ENCODE measurements at places on chromosomes 1 and 21. TPM values are rescaled to one million over a fixed set of nuclear protein-coding genes. Genes with fewer than 3 reads are reported as not detected.

GRCh38 chr21:38492007-38492406 lies 6.3 kb downstream of the ERG start:
- no peak for DNase-seq

- DNase-seq = no peak
These were observed 322.1 kb upstream of the TMPRSS15 start for GRCh38 chr21:18725653-18726052.

- no peak for DNase-seq
These were observed 105.1 kb upstream of the TLR5 start for GRCh38 chr1:223248001-223248769.

GRCh38 chr1:160399544-160400222 lies 681 bp upstream of the VANGL2 start:
- DNase-seq = peak; percentile 40

DNA sequence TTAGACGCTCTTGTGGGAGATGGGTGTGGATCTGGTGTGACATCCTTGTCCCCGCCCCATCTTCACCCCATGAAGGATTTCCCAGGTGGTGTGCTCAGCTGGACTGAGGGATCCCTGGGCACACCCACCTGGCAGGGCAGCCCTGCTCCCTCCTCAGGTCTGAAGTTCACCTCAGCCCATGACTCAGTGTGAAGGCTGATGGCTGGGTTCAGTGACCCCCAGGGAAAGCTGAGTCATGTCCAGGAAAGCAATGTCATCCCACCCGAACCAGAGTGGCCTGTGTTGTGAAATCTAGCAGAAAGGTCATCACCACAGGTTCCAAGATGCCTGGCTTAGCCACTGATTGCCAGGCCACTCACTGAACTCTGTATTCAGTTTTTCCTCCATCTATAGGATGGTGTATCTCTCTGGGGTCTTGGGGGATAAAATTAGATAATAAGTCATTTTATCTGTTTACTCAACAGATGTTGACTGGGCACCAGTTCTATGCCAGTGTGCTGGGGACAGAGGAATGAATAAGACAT lies 97.7 kb upstream of the JUN start:
- no peak for DNase-seq

DNA sequence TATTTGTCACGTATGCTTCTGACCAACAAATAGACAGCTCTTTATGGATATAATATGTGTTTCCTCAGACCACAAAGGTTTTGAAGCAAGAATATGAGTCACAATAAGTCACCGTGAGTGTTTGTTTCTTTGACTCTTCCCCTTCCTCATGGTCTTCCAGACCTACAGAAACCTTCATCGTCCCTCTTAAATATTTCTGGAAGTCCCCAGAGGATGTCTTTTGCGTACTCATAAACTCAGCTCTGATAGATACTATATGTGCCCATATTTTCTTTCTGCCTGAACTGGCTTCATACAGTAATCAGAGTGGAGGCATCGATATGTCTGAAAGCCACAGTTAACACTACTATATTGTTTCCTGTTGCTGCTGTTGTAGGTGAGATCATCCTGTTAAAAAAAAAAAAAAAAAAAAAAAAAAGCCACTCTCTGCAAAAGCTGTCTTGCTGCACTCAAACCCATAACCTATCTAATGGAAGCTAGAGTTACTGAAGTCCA lies 38.4 kb downstream of the ADAMTS1 start:
- DNase-seq = no peak

TRIM17 gene
- total RNA-seq = 4.0 TPM
